ENCODE measurements at places on chromosomes 13 and 19.

DNA sequence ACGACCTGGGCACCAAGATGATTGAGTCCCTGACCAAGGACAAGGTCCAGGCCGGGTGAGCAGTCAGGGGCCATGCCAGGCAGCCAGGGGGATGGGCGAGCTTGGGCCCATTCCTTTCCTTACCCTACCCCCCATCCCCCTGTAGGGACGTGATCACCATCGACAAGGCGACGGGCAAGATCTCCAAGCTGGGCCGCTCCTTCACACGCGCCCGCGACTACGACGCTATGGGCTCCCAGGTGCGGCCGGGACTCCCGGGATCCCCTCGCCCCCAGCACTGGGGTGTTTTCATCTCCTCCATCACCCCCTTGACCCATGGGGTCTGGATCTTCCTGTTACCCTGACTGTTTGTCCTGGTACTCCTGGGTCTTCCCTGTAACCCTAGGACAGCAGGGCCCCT, 7.1 kb downstream of the LHB start:
- DNase-seq = no peak

DNA sequence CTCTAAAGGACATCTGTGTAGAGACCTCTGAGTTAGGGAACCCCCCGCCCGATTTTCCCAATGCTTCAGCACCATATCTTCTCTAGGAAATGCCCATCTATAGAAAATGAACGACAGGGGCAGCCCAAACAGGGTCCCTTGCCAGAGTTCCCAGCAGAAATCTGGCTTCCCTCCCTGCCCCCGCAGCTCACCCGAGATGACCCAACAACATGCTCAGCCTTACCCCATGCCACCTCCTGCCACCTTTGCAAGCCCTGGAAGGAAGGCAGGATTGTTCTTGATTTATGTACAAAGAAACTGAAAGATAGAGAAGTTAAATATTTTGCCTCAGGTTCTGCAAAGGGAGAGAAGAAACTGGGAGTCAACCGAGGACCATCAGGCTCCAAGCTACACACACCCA, 105.6 kb upstream of the UQCRFS1 start:
- DNase-seq = no peak

DNA sequence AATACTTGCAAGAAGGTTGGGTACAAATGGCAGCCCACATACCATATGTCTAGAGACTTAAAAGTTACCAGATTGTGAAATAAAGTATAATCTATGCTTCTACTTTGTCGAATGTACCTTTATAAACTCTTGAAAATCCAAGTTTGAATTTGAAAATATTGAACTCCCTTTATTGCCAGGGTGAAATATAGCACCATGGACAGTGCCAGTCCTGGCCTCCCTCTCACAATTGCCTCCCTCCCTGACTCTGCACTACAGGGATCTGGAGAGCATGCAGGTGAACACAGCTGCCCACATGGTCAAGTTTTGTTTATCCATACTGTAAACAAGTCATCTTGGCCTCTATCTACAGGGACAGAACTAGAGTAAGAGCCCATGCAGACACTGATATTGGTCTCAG, 394.1 kb upstream of the SLITRK6 start:
- peak; percentile 3 for DNase-seq

- no peak for DNase-seq
Observed at GRCh38 chr13:114077933-114078325, 54.5 kb downstream of the RASA3 start.

GRCh38 chr13:35957996-35958395, 173.2 kb downstream of the DCLK1 start:
- no peak for DNase-seq

DNA sequence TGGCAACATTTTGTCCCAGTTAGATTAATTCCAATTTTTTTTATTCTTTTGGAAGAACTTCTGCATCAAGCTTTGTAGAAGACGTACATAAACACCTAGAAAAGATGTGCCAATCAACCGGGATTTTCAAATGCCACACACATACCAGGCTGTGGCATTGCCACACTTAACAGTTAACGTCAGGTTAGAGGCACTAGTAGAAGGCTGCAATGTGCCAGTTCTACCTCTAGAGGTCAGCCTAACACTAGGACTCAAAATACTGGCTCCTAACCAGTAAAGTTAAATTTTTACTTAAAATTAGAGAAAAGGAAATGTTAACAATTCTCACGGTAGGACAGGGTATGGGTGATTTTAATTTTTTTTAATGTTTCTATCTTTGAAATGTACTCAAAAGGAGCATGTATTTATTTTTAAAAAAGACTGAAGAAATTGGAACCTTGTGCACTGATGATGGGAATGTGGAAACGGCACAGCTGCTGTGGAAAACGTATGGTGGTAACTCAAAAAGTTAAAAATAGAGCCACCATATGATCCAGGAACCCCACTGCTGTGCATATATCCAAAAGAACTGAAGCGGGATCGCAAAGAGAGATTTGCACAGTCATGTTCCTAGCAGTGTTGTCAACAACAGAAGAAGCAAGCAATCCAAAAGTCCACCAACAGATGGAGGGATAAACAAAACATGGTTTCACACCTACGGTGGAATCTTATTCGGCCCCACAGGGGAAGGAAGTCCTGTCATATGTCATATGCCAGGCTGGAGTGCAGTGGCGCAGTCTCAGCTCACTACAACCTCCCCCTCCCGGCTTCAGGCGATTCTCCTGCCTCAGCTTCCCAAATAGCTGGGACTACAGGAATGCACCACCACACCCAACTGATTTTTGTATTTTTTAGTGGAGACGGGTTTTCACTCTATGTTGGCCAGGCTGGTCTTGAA, 30.3 kb downstream of the CRYL1 start:
- DNase-seq = peak; percentile 53

DNA sequence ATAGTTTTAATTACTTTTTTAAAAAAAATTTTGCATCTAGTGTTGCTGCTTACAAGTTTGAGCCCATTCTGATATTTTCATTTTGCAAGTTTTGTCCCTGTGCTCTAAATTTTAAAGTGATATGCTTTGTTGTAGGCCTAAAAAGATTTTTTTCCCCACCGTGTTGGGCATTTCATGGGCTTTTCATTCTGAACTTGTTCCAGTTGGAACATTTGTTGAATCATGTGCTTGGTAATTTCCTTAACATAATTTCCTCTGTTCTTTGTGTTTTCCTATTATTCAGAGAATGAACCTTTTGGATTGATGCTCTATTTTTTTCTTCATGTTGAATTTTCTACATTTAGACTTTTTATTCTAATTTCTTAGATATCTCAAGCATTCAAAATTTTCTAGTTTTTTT, 206.4 kb upstream of the SPRY2 start:
- no peak for DNase-seq

DNA sequence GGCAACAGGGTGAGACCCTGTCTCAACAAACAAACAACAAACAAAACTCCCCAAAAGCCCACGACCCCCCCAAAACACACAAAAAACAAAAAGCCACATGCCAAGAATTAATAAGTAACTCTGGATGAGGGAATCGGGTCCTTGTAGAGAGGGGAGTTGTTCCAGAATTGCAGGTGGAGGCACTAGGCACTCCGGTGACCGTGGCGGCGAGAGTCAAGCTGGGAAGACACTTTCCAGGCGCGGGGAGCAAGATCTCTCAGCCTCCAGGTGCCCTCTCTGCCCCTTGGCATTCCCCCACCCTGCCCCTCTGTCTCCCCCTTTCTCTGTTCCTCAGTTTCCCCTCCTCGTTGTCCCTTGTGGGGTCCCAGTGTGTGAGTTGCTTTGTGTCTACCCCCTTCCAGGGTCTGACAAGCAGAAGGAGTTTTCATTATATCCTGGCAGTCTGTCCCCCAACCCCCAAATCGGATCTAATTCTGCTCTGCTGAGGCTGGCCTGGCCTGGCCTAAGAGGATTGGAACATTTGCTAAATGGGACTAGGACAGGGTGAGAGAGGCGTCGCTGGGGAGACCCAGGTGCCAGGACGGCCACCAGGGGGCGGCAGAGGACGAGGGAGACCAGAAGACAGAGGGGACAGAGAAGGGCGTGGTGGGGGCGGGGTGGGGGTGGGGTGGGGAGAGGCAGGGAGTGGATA, 8.3 kb upstream of the CRX start:
- DNase-seq = peak; percentile 84

DNA sequence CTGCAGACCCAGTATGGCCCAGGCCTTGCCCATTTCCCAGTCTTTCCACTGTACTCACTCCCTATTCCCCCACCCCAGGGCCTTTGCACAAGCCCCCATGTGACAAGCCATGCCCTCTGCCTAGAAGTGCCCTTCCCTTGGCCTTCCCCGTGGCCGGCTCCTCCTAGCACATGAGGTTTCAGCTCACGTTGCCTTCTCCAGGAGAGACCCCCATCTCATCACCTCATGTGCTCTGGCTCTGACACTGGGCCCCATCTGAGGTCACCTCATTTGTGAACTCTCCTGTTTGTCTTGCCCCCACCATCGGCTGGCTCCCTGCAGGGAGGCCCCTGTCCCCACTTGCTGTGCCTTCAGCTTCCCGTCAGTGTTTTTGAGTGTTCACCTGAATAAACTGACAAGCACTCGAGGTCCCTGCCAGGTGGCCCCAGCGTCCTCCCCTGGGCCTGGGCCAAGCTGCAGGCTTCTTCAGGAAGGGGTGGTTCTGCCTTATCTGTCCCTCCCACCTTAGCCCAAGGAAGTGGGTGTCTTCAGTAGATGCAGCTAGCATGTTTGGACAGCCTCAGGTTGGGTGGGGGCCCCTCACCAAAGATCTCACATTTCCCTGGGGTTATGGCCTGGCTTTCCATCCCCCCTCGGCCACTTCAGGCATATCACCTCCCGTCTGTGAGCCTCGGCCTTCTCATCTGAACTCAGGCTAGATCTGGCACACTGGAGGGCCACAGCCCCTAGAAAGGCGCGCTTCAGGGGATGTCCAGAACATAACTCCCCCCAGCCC, 3.8 kb upstream of the SLC25A42 start:
- DNase-seq = no peak

- no peak for DNase-seq
Observed at GRCh38 chr13:90926459-90926858, 421.0 kb upstream of the MIR17HG start.

DNA sequence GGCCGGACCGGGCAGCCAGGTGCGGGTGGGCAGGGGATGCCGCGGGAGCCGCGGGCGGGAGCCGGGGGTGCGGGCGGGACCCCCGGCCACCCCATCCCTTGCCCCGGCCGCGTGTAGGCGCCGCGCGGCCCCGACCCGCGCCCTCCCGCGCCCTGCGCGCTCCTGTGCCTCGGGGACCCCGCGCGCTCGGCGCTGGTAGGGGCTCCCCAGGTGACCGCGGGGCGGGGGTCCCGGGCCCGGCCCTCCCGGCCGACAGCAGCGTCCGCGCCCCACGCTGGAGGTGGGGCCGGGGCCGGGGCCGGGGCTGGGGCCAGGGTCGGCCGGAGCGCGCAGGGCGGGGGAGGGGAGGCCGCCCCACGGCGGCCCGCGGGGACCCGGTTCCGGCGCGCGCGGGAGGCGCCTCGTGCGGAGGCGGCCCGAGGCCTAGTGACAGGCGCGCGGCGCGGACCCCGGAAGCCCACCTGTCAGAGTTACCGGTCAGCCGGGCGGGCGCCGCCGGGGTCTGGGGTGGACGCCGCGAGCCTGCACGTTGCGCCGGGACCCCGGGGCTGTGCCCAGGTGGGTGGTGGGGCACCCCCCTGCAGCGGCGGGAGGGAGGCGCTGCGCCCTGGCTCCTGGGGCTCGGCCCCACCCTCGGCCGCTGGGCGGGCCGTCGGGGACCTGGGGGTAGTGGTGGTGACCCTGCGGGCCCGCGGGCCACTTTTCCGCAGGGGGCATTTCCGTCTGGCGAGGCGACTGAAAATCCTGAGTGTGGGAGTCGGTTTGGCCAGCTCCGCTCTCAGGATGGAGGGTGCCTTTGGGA, 518 bp downstream of the TFDP1 start:
- DNase-seq = peak; percentile 61

GRCh38 chr13:32851083-32852069, 164.8 kb upstream of the KL start:
- DNase-seq = no peak

DNA sequence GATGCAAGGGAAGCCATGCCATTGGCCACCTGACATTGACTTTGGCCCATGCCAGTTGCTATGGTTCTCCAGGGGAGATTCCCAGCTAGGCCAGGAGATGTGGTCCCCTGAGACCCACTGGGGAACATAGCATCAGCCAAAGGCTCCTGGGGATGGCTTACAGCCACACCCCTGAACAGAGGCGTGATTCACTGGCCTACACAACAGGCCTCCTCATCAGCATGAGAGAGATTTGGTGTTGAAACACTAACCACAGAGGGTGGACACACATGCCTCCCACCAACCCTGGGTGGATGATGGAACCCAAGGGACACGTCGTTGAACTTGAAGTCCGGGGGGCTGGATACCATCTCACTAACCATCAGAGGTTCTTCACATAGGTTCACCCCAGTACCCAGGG, 14.4 kb downstream of the IQCN start:
- no peak for DNase-seq

DNA sequence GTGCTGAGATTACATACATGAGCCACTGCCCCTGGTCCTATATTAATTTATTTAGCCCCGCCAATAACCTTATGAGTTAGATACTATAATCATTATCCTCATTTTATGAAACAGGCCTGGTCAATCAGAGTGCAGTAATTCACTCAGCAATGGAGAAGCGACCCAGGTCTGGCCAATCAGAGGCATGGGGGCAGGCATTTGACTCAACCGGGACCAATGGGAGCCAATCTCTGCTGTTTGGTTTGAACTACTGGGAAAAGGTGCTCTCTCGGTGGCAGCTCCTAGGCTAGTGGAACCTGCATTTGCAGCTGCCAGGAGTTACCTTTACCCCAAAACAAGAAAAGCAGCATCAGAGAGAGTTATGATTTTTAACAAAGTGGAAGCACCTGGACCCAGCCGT, 6.6 kb downstream of the SIRT2 start:
- no peak for DNase-seq

GRCh38 chr19:40178756-40179155, 12.5 kb upstream of the MAP3K10 start:
- no peak for DNase-seq

DNA sequence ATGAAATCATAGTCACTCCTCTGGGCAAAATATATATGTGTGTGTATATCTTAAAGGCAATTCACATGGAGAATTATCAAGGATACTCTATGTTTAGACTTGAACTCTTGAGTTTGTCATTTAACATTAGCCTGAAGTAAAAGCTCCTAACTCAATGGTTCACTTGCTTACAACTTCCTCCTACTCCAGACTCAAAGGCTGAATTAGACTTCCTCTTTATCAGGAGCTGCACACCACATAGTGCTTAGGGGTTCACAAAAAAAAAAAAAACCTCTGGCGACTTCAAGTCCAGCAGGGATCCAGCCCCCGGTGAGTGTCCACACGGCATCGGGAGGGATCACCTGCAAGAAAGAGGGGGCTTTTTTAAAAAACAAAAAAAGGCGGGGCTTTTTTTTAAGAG, 68.2 kb upstream of the LSM14A start:
- DNase-seq = no peak

DNA sequence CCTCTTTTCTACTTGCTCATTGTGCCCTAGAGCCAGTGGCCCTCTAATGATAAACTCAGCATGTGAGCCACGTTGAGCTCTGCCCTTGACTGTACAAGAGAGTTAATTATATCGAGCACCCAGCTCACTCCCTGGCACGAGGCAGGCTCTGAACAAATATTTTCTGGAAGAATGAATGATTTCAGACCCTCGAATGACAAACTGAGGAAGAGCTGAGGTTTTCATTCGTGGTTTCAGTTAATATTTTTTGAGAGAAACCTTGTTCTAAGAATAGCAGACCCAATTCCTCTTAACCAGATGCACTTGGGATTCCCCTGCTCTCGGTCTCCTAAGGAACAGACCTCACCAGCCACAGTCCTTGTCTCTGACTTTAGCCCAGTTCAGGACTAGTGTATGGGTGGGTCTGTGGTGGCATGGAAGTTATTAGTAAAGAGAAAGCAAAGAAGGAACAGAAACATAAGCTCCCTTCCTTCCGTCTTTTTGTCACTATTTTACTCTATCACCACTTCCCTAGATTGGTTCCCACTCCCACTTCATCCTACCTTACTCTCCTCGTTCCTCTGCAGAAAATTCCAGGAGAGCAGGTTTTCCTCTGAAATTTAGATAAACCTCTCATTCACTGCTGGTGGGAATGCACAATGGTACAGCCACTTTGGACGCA, 22.1 kb upstream of the WDFY2 start:
- DNase-seq = no peak

Data from urothelium cell line (cell line).